ENCODE measurements at places on chromosomes 12 and 14.

GRCh38 chr12:6979021-6979420, 8.3 kb downstream of the EMG1 start:
- no peak for DNase-seq

DNA sequence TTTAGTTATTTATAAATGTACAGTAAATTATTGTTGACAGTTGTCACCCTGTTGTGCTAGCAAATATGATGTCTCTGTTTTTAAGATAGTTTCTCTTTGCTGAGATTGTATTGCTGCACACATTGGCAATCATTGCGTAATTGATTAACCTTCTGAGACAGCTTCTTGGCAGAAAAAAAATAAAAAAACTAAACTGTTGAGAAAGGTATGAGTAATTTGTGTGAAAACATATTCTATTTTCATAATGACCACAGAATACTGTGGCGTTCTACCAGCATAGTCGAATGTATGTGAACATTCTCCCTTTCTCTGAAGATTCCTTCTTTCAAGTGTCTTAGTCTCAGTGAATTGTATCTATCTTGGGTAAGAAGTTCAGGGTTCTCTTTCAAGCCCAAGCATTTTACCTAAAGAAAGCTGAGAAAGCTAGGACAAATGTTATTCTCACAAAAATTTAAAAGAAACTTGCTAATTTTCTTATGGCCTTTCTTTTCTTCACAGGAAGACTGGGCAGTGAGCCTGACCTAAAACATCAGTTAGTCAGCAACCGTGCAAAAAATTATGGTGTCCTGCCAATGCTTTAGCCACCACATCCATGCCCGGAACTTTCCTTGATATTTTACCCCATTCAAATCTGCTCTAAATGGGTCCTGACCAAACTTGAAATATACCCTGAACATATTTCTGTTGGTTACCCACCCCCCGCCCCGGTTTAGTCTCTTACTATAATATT, 69.0 kb upstream of the REP15 start:
- no peak for DNase-seq

- no peak for DNase-seq
Observed at GRCh38 chr14:106013879-106014376, 487.5 kb downstream of the TMEM121 start.

GRCh38 chr12:95972832-95973456, 23.2 kb downstream of the HAL start:
- DNase-seq, result no peak

GRCh38 chr12:121892673-121893561, 4.3 kb downstream of the PSMD9 start:
- no peak for DNase-seq

DNA sequence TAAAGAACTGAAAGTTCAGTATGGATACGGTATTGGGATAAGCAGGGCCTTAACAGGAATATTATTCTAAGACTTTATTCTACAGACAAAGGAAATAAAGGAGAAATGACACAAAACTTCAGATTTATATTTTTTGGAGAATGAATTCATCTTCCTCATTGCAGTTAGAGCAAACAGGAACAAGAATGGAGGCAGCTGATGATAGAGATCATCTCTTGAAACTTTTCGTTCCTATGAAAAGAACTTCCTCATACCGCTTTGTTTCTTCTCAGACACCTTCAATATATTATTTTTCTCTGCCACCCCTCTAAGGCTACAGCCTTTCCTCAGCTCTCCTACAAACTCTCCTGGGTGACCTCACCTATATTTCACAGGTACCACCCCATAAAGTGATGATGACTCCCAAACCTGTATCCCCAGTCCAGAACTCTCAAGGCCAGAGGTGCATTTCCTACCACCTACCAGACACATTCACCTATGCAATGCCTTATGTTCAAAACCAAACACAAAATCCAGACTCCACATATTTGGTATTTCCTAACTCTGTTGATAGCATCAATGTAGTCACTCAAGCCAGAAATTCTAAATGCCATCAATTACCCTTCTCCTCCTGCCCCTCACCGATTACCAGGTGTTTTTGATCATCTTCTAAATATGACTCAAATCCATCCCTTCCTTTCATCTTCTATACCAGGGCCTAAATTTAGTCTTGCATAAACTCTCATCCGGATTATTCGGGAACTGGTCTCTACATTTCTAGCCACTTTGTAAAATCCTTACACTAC, 7.4 kb downstream of the MAP4K5 start:
- DNase-seq, result no peak

- DNase-seq, result no peak
Observed at GRCh38 chr14:27605282-27605681, 1007.4 kb upstream of the NOVA1 start.

- no peak for DNase-seq
Observed at GRCh38 chr14:105182296-105183020, 1.3 kb upstream of the NUDT14 start.

- DNase-seq, result no peak
Observed at GRCh38 chr14:69059658-69060623, 80.8 kb upstream of the ACTN1 start.

DNA sequence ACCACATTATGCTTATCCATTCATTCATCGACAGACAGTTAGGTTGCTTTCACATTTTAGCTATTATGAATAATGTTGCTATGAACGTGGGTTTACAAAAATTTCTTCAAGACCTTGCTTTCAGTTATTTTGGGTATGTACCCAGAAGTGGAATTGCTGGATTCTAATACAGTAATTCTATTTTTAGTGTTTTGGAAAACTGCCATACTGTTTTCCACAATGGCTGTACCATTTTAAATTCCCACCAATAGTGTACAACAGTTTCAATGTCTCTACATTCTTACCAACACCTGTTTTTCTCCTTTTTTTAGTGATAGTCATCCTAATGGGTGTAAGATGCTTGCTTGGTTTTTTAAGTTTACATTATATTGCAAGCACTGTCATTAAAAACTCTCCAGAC, 147.5 kb downstream of the ZFP36L1 start:
- no peak for DNase-seq

- DNase-seq, result no peak
Observed at GRCh38 chr12:95548539-95549391, 2.5 kb downstream of the USP44 start.

DNA sequence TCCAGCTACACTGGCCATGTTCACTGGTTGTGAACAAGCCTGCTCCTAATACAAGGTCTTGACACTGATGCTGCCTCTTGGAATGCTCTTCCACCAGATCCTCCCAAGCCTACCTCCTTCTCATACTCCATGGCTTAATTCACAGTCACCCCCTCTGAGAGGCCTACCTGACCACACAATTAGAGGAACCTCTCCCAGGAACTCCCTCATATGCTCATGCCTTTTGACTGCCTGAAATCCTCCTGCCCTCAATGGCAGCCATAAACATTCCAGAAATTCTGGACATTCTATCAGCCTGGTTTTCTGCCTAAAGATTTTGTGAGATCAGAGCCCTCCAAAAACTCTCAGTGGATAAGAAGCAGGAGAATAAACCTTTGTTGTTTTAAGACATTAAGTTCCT, 340.2 kb downstream of the C12orf75 start:
- no peak for DNase-seq

DNA sequence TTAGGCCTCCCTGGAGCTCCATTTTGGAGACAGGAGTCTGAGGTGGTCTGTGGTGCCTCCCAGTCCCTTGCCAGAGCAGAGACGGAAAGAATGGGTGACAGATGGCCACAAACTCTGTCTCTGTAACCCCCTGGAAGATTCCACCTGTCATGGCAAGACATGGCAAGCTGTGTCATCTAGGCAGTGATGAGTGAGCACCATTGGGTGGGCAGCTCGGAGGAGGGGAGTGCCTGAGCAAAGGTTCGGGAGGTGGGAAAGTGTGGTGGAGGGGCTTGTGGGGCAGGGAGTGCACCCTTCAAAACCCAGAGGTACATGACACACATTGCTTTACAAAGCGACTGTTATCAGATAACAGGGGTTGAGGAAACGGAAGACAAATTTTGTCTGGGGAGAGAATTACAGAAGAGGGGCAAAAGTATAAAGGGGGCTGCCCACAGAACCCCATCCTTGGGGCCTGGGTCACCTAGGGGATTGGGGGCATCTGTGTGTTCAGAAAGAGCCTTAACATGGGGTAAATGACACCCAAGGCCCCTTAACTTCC, 3.5 kb downstream of the RIN3 start:
- no peak for DNase-seq

DNA sequence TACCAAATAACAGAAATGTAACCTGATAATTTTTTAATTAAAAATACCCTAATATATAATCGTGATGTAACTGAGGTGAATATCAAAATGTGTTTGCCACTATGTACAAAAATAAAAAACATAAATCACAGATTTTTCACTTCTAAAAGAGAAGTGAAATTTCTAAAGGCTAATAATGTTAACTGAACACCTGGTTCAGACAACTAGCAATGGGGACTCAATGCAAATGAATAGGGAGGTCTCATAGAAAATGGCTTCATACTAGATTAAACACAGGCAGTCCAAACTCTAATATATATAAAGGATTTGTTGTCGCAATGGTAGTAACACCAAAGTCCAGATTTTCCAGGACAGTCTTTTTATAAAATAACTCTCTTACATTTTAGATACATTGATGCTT, 365.4 kb upstream of the ATP2B1 start:
- DNase-seq, result no peak

GRCh38 chr12:124687917-124688316, 120.5 kb upstream of the NCOR2 start:
- no peak for DNase-seq

DNA sequence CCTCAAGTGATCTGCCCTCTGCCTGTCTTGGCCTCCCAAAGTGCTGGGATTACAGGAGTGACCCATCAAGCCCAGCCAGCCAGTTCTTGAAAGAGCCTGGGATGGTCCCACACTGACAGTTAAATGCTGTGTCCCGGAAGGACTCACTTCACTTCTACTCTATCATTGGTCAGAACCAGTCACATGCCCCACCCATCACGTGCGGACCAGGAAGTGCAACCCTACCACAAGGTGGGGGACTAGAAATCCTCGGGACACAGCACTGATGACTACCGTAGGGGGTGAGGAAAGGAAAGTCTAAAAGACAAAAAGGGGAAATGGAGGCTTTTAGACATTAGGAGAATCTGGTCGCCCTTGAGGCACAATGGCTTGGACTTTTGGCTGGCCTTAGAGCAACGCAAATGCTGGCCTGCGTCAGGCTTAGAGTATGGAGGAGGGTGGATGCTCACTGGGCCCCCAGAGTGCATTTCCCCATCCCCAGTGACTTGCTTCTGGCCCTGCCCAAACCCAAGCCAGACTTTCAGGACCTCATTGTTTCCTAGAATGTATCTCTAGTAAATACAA, 207.7 kb downstream of the TTC8 start:
- DNase-seq, result no peak

DNA sequence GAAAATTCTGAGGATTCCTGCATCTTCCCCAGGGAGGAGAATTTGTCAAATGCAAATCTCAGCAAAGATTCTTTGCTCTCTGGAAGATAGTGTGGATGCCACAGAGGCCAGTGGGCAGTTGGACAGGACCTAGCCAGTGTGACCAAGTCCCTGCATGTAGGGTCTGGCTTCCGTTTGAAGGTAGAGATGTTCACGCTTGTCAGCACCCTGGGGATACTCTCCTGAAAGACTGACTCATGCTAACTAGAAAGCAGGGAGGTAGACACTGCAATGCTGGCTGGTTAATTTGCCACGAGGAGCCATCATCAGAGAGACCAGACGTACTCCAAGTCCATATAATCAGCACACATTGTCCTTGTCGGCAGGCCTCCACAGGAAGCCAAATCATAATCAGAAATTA, 130.1 kb downstream of the SAMD4A start:
- DNase-seq, result no peak

GRCh38 chr14:56881181-56881580, 70.9 kb upstream of the OTX2 start:
- DNase-seq, result no peak

DNA sequence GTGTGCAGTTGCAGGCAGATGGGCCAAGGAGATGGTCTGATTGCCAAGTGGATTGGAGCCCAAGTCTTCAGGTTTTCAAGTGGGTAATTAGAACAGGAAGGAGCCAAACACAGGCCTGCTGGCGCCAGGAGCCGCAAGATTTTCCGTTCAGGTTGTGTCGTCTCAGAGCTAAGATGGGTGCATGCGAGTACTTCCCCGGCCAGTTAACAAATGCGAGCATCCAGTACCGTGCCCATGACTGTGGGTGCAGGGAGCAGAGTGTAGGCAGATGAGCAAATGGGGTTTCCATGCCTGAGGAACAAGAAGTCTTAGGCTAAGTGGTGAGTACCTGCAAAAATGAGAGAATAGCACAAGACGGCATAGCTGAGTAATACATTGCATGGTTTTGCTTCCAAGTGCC, 90.5 kb downstream of the CHST11 start:
- no peak for DNase-seq

DNA sequence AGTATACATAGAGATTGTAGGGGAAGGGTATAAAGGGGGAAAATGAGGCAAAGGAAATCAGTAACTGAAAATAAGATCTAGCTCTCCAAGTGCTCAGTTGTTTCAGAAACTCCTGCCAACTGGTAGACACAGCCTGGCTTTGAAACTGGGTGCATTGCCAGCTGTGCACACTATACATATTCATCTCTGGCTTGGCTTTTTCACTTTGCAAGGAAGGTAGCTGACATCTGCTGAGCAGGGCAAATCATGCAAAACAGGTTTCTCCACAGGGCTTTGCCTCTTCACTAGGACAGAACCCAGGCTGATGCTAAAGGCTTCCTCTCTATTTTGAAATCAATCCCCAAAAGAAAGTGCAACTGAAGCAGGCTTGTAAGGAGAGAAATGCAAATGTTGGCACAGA, 101.5 kb downstream of the HELB start:
- DNase-seq, result no peak

- DNase-seq, result no peak
Observed at GRCh38 chr14:104171895-104172294, 33.5 kb downstream of the KIF26A start.

- no peak for DNase-seq
Observed at GRCh38 chr14:68394764-68395143, 398.1 kb downstream of the ZFP36L1 start.

DNA sequence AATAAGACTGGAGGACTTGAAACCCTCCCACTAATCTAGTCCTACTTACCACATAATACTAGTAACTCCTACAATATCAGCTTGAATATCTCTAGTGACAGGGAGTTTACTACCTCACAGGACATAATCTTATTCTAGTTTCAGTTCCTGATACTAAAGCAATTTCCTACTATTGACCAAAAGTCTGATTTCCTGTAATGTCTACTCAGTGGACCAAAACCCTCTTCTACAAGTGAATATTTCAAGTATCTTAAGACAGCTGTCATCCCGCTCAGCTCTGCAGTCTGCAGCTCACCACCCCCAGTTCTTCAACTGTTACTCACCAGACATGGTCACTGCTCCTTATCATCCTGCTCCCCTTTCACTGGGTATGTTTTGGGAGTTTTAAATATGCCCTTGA, 70.8 kb upstream of the TMCC3 start:
- no peak for DNase-seq

- DNase-seq, result no peak
Observed at GRCh38 chr14:65339866-65340265, 72.7 kb upstream of the FUT8 start.

GRCh38 chr14:104149617-104150135, 11.3 kb downstream of the KIF26A start:
- DNase-seq, result no peak

DNA sequence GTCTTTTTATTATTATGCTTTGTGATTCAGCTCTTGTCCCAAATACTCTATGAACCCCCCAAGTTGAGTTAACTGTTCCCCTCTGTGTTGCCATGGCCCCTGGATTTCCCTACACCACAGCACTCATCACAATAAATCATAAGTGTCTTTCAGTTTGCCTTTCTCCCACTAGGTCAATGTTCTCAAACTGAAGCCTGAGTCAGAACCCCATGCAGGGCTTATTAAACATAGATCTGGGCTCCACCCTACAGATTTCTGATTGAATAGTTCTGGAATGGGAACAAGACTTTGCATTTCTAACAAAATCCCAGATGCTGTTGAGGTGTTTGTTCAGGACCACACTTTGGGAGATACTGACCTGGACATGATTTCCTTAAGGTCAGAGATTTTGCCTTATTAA, 199.4 kb downstream of the TBX5 start:
- DNase-seq, result no peak
